Peyer's patch (tissue), 4 donors: ENCODE measurements at places on chromosomes 7 and 10. TPM values are rescaled to one million over a fixed set of nuclear protein-coding genes. Genes with fewer than 3 reads are reported as not detected.

The HIPK2 gene
- total RNA-seq = 29.9 TPM

The BLNK gene
- 79.5 TPM for total RNA-seq

The PTPN12 gene
- 176 TPM for total RNA-seq

The ARHGEF5 gene
- 40.1 TPM for total RNA-seq

DNA sequence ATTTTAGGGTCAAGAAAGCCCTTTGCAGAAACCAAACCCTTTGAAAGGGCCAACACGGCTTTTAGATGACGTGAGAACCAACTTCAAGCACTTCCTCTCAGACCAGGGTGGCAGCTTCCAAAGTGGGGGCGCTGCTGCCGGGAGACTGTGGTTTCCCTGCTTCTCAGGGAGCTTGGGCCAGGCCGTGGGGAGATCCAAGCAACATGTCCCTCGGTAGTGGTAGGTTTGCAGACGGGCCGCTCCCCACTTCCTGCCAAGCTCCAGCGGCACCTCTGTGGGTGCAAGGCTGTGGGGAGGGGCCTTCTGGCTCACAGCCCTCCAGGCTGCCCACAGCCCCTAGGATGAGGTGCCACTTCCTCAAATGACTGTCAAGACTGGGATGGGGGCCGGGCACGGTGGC, 132.4 kb downstream of the FAM53B start:
- no peak for DNase-seq
- H3K4me3 ChIP-seq = no peak overlapping the region
- no peaks in the 10 kb centered on the region for H3K27me3 ChIP-seq
- peaks cover 15% of the 10 kb centered on the region for H3K4me1 ChIP-seq
- peaks cover 7% of the 10 kb centered on the region for H3K36me3 ChIP-seq

GRCh38 chr7:68994841-68995240, 603.4 kb upstream of the AUTS2 start:
- no peaks in the 10 kb centered on the region for H3K27me3 ChIP-seq
- no peaks in the 10 kb centered on the region for H3K4me1 ChIP-seq
- no peak overlapping the region for H3K4me3 ChIP-seq
- DNase-seq = no peak
- H3K27ac ChIP-seq = no peak overlapping the region
- H3K36me3 ChIP-seq = no peaks in the 10 kb centered on the region

- H3K27me3 ChIP-seq = no peaks in the 10 kb centered on the region
- DNase-seq = no peak
- no peak overlapping the region for H3K27ac ChIP-seq
- H3K4me1 ChIP-seq = no peaks in the 10 kb centered on the region
Observed at GRCh38 chr7:129480674-129481363, 21.5 kb upstream of the SMKR1 start.

DNA sequence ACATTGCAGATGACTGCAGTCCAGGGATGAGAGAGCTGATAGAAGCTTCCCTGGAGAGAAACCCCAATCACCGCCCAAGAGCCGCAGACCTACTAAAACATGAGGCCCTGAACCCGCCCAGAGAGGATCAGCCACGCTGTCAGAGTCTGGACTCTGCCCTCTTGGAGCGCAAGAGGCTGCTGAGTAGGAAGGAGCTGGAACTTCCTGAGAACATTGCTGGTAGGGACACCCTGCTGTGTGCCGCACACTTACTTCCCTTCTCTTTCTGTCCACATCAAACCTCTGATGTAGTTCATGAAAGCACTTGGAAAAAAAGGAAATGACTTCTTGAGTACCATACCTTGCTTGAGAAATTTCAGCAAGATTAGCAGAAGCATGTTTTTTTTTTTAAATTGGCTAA, 25.3 kb downstream of the MAP3K8 start:
- no peak overlapping the region for H3K4me3 ChIP-seq
- DNase-seq = peak; percentile 67
- no peak overlapping the region for H3K27ac ChIP-seq
- peaks cover 10% of the 10 kb centered on the region for H3K4me1 ChIP-seq
- H3K27me3 ChIP-seq = no peaks in the 10 kb centered on the region

DNA sequence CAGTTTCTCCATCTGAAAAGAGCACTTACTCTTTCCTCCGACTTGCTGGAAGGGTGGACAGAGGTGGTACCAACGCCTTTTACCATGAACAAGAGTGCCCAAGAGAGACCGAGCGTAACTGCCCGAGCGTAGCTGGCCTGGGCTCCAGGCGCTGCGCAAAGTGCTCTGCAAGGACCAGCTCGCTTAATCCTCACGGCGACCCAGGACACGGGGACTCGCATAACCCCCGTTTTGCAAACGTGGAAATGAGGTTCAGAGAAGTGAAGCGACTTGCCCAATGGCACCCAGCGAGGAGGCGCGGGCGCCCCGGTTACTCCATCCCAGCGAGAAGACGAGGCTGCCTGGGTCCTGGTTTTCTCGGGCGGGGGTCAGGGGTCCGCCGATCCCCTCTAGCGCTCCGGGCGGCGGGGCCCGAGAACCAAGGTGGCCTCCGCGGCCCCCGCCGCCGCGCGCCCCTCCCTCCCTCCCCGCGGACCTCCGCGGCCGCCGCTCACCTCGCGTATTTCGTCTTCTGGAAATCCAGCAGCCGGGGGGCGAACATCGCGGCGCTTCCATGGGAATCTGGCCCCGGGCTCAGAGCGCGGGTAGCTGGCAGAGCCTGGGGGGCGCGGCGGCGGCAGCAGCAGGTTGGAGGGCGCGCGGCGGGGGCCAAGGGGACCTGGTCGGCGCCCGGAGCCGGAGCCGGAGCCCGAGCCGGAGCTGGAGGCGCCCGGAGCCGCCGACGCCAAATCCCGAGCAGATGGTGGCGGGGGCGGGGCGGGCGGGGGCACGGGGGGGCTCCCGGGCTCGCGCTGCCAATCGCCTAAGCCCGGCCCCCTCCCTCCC, at the start of gene MMD2:
MMD2 (minus strand) TSS at position 711 of the 825 bp plus-strand sequence; CDS start at position 541, 170 bp downstream.
- no peaks in the 10 kb centered on the region for H3K36me3 ChIP-seq
- H3K27me3 ChIP-seq = peaks cover 10% of the 10 kb centered on the region
- H3K27ac ChIP-seq = no peak within 1 kb of the TSS
- H3K4me1 ChIP-seq = peaks cover 10% of the 10 kb centered on the region
- H3K4me3 ChIP-seq = peak within 1 kb of the TSS; percentile 34

GRCh38 chr10:86423739-86424138, 57.1 kb upstream of the GRID1 start:
- H3K4me1 ChIP-seq = no peaks in the 10 kb centered on the region
- H3K27ac ChIP-seq = no peak overlapping the region
- H3K27me3 ChIP-seq = no peaks in the 10 kb centered on the region
- DNase-seq = no peak
- no peak overlapping the region for H3K4me3 ChIP-seq

DNA sequence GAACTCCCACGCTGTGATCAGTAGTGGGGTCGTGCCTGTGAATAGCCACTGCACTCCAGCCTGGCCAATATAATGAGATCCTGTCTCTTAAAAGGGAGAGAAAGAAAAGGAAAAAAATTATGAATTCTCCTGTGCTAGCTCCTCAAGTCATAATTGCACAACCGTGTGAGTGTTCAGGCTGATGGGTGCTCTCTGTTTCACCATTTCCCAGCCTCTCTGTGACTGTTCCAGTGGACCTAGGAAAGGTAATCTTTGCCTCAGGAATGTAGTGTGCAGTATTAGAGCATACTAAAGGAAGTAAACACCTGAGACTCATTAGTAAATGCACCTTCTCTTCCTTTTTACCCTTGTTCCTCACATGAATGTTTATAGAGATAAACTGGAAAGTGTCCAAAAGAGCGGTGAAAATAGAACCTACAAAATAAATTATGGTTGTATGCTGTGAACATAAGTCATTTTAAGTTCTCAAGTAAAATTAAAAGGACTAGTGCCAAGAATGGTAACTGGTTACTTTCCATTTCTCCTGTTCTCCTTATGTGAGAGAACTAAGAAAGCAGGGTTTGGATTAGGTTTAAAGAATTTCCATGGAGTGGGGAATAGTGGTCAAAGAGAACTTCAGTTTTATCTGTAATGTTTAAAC, 42.7 kb downstream of the INPP5F start:
- no peak overlapping the region for H3K27ac ChIP-seq
- no peaks in the 10 kb centered on the region for H3K27me3 ChIP-seq
- DNase-seq = no peak
- H3K36me3 ChIP-seq = no peaks in the 10 kb centered on the region

DNA sequence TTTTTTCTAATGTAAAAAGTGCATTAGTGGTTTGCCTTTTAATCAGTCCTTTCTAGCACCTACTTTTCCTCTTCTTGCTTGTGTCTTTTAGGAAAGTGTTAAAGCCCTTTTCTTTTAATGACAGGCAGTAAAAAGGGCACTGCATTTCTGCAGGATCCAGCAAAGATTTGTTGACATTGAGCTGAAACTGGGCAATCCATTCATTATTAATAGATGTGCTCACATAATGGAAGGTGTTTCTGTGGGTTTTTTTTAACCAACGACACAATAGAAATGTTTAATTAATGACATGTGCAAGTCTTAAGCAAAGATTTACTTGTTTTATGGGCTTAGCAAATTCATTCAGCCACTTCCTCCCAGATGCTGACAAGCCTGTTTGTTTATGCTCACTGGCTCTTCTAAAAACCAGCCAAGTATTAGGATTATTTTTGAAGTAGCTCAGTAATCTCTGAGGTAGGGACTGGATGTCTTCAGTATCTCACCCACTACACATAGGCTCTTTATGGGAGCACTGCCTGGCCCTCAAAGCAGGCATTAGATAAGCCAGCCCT, 1201.1 kb downstream of the SORCS1 start:
- no peak overlapping the region for H3K27ac ChIP-seq
- no peak overlapping the region for H3K4me3 ChIP-seq
- DNase-seq = no peak
- H3K36me3 ChIP-seq = no peaks in the 10 kb centered on the region
- no peaks in the 10 kb centered on the region for H3K27me3 ChIP-seq

GRCh38 chr7:120973849-120974248, 14.7 kb upstream of the CPED1 start:
- H3K4me3 ChIP-seq = no peak overlapping the region
- no peaks in the 10 kb centered on the region for H3K27me3 ChIP-seq
- DNase-seq = no peak
- peaks cover 72% of the 10 kb centered on the region for H3K36me3 ChIP-seq

- H3K27me3 ChIP-seq = no peaks in the 10 kb centered on the region
- no peak overlapping the region for H3K4me3 ChIP-seq
- no peaks in the 10 kb centered on the region for H3K36me3 ChIP-seq
- no peaks in the 10 kb centered on the region for H3K4me1 ChIP-seq
Observed at GRCh38 chr7:120060281-120060680, 212.7 kb upstream of the KCND2 start.

DNA sequence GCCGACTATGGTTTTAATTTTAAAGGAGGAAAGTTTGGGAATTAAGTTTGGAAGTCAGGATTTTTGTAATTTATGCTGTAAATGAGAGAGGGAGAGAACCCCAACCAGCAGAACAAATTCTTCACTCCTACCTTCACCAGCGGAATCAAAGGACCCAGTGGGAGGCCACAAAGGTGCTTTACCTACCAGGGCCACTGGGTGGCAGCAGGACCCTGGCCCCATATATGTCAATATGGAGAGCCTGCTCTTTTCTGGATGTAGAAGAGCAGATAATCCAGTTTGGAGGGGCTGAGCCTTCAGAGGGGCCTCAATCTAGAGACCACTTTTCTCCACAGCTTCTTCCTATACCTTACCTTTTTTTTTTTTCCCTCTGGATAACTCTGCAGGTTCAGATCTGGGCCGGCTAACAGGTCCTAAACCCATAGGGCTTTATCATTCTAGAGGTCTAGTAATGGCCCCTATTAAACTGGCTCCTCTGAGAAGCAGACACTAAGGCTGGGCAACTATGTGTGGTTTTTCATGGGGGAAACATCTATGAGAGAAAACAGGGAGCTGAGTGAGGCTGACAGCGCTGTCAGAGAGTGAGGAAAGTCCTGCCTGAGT, 8.5 kb upstream of the SCD start:
- H3K4me3 ChIP-seq = no peak overlapping the region
- H3K27ac ChIP-seq = no peak overlapping the region
- peak; percentile 91 for DNase-seq
- no peaks in the 10 kb centered on the region for H3K4me1 ChIP-seq
- H3K36me3 ChIP-seq = no peaks in the 10 kb centered on the region

DNA sequence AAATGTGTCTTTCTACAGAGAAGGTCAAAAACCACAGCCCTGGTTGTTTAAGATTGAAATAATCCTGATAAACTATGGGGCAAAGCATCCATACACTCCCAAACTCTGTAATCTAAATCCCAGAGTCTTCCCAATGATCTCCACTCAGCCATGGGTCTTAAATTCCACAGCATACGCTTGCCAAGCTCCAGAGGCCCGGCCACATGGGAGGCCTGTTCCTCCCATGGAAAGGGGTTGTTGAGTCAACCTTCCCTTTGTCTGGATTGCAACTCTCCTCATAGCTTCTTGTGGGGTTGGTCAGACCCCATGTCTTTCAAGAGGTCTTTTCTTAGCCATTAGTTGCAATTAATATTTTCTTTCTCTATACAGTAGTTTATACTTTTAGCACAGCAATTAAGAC, 718 bp upstream of the STEAP4 start:
- H3K27ac ChIP-seq = no peak overlapping the region
- H3K36me3 ChIP-seq = no peaks in the 10 kb centered on the region
- no peak for DNase-seq
- no peaks in the 10 kb centered on the region for H3K27me3 ChIP-seq
- no peaks in the 10 kb centered on the region for H3K4me1 ChIP-seq

- no peaks in the 10 kb centered on the region for H3K36me3 ChIP-seq
- no peak overlapping the region for H3K4me3 ChIP-seq
- no peaks in the 10 kb centered on the region for H3K27me3 ChIP-seq
- DNase-seq = no peak
- peaks cover 10% of the 10 kb centered on the region for H3K4me1 ChIP-seq
Observed at GRCh38 chr7:102024005-102024768, 206.8 kb downstream of the CUX1 start.

- H3K4me3 ChIP-seq = no peak overlapping the region
- no peaks in the 10 kb centered on the region for H3K4me1 ChIP-seq
- no peak for DNase-seq
Observed at GRCh38 chr7:92064438-92065029, 69.7 kb downstream of the CYP51A1 start.

GRCh38 chr10:32446536-32447406, 831 bp downstream of the CCDC7 start:
- no peaks in the 10 kb centered on the region for H3K27me3 ChIP-seq
- H3K36me3 ChIP-seq = no peaks in the 10 kb centered on the region
- H3K4me1 ChIP-seq = no peaks in the 10 kb centered on the region

GRCh38 chr7:99844328-99844727, 16.5 kb downstream of the CYP3A43 start:
- no peaks in the 10 kb centered on the region for H3K27me3 ChIP-seq
- H3K27ac ChIP-seq = no peak overlapping the region
- no peaks in the 10 kb centered on the region for H3K4me1 ChIP-seq

DNA sequence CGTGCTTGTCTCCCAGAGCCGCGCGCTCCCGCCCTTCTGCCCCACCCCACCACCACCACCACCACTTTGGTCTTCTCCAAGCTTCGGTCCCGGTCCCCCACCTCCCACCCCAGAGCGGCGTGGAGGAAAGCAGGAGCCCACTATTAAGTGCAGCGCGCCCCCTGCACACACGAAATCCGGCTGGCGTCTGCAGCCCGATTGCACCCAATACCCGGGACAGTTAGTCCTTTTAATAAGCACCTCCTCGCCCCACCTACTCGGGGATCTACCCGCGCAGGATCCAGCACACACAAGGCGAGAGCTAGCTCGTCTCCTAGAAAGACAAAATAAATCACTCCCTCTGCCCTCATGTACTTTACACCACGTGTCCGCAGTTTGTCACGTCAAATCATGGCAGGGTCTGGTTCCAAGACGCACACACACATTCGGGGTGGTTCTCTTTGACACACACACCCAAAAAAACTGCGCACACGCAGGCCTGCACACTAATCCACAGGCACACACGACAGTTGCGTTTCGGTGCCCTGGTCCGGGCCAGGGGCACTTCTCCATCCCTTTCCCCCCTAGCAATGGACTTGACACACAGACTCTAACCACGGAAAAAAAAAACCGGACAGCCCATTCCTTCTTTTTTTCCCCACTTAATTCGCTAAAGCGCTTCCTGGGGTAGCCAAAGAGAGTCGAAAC, 1.6 kb downstream of the SFMBT2 start:
- peak overlapping the region; percentile 82 for H3K4me3 ChIP-seq
- peak; percentile 68 for DNase-seq
